ENCODE measurements at places on chromosomes 12 and 14.

DNA sequence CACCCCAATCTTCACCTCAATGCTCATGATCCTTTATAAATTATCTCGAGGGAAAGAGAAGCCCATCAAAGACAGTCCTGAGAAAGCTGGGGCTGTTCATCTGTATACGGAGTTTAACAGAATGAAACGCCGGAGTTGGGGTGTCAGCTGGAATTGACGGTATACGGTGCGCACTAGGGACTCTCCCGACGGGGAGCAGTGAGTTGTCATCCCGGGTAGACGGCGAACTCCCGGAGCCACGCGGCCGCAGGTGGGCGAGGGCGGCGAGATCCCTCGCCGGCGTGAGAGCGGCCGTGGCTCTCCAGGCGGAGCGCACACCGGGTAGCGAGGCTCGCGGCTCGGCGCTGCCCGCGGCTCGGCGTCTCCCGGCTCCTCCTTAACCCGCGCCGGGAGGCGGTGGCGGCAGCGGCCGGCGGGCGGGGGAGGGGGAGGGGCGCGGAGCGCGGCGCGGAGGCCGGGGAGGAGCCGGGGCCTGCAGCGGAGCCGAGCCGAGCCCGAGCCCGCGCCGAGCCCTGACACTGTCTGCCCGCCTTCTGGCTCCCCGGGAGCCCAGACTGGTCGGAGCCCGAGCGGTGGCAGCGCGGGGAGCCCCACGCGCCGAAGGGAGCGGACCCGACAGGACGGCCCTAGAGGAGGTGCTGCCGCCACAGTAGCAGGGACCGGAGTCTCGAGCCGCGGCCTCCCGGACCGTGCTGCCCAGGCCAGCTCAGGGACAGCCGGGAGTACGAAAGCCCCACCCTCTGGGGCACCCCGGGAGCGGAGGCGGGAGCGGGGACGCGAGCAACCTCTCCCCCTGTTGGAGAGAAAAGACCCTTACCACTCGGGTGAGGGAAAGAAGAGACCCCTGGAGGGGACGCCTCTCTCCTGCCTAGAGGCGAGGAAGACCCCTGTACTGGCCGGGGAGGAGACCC is at the start of gene FOXJ2:
FOXJ2 (plus strand) TSS at position 475 of the 911 bp plus-strand sequence. CDS start 7,117 bp downstream, outside the sequence.
- DNase-seq: peak; percentile 84

- DNase-seq: no peak
Measured at GRCh38 chr12:49965836-49966235, 4.2 kb downstream of the AQP5 start.

GRCh38 chr12:131917139-131917710 is 11.9 kb upstream of the PUS1 start:
- peak; percentile 33 for DNase-seq

GRCh38 chr14:90731487-90731886 is 84.7 kb downstream of the TTC7B start:
- DNase-seq: no peak

DNA sequence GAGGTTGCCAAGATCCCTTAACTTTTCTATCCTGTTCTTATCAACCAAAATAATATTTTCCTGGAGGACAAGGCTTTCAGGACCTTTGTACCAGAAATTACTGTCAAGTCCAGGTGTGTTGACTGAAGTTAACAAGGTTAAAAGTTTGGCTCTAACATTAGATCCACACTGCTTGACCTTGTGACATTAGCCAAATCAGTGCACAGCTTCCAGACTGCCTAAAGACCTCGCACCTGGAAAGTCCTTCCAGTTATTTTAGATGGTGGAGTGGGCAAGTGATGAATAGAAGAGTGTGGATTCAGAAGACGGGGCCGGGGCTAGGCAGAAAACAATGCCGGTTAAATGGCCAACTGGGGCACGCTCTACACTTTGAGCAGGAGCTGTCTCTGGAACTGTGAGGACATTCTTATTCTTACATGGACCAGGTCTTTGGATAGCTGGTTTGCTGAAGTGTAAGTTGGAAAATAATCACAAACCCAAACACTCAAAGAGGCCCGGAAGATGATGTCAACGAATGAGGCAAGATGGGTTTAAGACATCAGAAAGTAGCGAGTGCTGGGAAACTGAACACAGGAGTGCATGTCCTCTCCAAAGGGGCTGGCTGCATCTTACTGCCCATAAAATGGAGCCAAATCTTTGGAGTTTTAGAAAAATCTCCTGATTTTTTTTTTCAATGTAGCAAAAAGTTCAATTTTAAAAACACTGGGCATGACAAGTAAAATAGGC is 56.3 kb downstream of the NIN start:
- DNase-seq: no peak

DNA sequence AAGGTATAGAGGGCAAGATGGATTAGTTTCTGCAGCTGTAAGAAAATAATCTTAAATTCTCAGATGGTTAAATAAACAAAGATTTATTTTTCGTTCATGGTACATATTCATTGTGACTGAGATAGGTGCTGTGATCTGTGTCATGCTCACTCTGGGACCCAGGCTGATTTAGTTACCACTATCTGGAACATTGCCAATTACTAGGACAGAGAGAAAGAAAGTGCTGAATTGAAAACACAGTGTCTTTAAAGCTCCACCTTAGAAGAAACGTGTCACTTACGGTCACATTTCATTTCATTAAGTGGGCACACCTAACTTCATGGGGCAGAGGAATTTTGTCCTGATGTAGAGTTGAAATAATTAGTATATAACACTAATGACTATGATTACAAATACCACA is 430.0 kb downstream of the CCDC91 start:
- no peak for DNase-seq

- DNase-seq: no peak
Measured at GRCh38 chr12:3842517-3842916, 30.7 kb downstream of the PARP11 start.

- DNase-seq: no peak
Measured at GRCh38 chr14:22095860-22096513, 422.4 kb upstream of the OR4E1 start.

GRCh38 chr14:24270537-24271133 is 762 bp downstream of the RABGGTA start:
- DNase-seq: no peak

GRCh38 chr14:65637780-65638179 is 225.2 kb downstream of the FUT8 start:
- DNase-seq: no peak

DNA sequence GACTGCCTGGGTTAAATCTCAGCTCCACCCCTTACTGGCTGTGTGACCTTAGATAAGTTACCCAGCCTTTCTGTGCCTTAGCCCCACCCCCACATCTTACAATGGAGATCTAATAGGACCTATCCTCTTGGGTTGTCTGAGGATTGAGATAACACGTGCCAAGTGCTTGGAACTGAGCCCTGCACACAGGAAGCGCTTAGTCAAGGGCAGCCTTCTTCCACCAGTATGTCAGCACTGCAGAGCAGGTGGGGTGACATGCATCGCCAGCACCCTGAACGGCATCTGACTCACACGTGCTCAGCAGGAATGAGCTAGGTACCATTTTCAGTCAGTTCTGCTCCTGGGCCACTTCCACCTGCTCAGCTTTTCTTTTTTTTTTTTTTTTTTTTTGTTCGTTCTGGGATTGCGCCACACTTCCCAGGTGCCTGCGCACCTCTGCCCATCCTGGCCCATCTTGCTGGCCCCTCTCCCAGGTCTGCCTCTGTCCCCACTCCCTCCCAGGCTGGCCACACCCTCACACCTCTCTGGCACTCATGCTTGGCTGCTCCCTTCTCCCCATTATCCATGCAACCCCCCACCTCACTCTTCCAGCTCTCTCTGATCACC is 19.6 kb downstream of the LGMN start:
- no peak for DNase-seq

- no peak for DNase-seq
Measured at GRCh38 chr14:104130974-104131651, 7.3 kb upstream of the KIF26A start.

DNA sequence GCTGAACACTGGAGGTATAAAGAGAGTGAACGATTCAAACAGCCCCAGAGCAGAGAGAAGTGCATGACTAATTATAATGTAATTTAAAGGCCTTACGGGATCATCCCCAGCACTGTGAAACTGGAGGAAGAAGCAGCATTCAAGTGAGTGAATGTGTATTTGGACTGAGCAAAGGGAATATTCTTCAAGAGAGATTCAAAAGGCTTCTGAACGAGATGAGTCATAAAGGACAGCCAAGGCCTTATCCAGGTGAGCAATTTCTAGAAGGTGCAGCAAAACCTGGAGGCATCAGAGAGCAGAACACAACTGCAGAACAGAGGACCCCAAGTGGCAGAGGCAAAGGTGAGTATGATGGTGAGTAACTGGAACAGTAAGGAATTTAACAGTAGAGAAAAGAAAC is 127.2 kb downstream of the BCAT1 start:
- no peak for DNase-seq

- no peak for DNase-seq
Measured at GRCh38 chr14:105581551-105582341, 55.4 kb downstream of the TMEM121 start.

DNA sequence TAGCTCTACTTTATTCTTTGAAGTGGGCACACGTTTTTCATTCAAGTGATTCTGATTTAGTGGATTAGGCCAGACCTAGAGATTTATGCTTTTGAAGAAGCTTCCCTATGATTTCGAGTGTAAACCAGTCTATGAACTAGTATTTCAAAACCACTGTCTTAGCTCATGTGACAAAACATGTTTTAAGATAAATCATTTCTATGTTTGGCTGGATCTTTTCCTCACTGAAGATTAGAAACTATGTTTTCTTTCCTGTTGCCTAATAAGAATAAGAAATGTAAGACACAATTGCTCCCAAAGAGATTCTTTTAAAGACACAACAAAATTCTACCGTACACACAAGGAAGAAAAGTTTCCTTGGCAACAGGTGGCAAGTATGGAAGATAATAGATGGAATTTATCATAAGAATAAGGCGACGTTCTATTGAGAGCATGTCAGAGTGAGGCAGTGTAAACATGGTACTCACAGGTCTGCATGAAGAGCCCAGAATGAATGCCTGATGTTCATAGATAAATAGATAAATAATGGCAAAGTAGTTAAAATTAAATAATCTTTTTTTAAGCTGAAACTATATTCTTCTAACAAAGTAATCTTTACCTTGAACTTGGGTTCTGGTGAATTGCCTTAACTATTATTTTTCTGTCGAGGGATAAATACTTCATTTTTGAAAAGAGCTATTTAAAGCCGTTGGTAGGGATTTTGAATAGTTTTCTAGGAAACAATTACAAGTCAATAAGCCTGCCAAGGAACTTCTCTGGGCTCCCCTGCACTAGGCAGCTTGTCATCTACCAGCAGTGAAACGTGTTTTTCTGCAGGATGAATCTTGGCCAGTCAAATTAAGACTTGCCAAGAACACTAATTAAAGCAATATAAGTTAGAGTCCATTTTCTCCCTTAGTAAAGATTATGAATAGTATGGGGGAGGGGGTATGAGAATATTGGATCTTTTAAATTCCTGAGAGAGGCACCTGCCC is 34.1 kb upstream of the C12orf75 start:
- no peak for DNase-seq

GRCh38 chr12:63865448-63865847 is 20.9 kb downstream of the SRGAP1 start:
- DNase-seq: no peak

All from activated naive CD4-positive, alpha-beta T cell (primary cell).